ENCODE measurements at places on chromosomes 1 and 21. TPM values are rescaled to one million over a fixed set of nuclear protein-coding genes. Genes with fewer than 3 reads are reported as not detected.

ZMYND12 gene
- 0.72 TPM for total RNA-seq

DNA sequence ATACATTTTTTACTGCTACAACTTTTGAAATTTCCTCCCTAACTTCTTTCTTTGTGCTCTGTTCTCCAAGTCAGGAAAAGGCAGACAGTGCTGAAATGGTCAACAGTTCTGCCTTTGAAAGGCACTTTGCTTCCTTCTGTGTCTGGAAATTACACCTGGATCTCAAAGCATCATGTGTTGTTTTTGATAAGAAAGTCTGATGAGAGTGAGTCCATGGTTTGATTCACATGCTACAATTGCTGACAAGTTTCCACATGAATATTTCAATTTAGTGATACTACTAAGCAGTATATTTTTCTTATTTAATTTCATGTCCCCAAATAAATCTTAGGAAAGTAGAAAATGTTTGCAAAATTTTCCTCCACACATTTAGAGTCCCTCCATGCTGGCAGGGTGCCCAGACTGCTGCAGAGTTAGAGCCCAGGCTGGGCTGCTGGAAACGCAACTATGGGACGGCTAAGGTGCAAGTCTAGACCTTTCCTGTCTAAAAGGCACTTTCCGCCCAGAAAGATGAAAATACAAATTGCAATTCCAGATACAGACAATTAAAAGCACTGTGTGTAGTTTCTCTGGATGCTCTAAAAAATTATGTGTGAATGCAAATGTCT is 96.6 kb upstream of the RUNX1 start:
- no peaks in the 10 kb centered on the region for H3K27me3 ChIP-seq
- H3K4me1 ChIP-seq, result no peaks in the 10 kb centered on the region
- H3K4me3 ChIP-seq, result no peak overlapping the region

- H3K4me1 ChIP-seq, result no peaks in the 10 kb centered on the region
- no peak overlapping the region for H3K27ac ChIP-seq
- no peaks in the 10 kb centered on the region for H3K27me3 ChIP-seq
- H3K36me3 ChIP-seq, result no peaks in the 10 kb centered on the region
- no peak overlapping the region for H3K4me3 ChIP-seq
- DNase-seq, result no peak
Measured at GRCh38 chr1:34425785-34426184, 249.1 kb downstream of the C1orf94 start.

GRCh38 chr21:17609681-17610080 is 3.0 kb downstream of the BTG3 start:
- H3K36me3 ChIP-seq, result no peaks in the 10 kb centered on the region
- H3K4me1 ChIP-seq, result peaks cover 6% of the 10 kb centered on the region
- DNase-seq, result no peak
- no peaks in the 10 kb centered on the region for H3K27me3 ChIP-seq
- H3K4me3 ChIP-seq, result no peak overlapping the region
- no peak overlapping the region for H3K27ac ChIP-seq

GRCh38 chr1:159483501-159483900 is 44.0 kb downstream of the OR10J1 start:
- H3K4me1 ChIP-seq, result no peaks in the 10 kb centered on the region
- no peak overlapping the region for H3K4me3 ChIP-seq
- DNase-seq, result no peak
- peaks cover 2% of the 10 kb centered on the region for H3K36me3 ChIP-seq
- no peak overlapping the region for H3K27ac ChIP-seq
- H3K27me3 ChIP-seq, result no peaks in the 10 kb centered on the region

- no peak overlapping the region for H3K4me3 ChIP-seq
- no peak overlapping the region for H3K27ac ChIP-seq
- no peaks in the 10 kb centered on the region for H3K27me3 ChIP-seq
- DNase-seq, result no peak
Measured at GRCh38 chr1:236520445-236521005, 3.3 kb upstream of the LGALS8 start.
